Mucosa of descending colon (tissue), 3 donors: ENCODE measurements at places on chromosomes 12 and 14. TPM values are rescaled to one million over a fixed set of nuclear protein-coding genes. Genes with fewer than 3 reads are reported as not detected.

- no peak for DNase-seq
Measured at GRCh38 chr14:52153939-52154338, 85.1 kb upstream of the NID2 start.

GRCh38 chr14:104936361-104937155 lies 11.9 kb downstream of the PLD4 start:
- no peak for DNase-seq

DNA sequence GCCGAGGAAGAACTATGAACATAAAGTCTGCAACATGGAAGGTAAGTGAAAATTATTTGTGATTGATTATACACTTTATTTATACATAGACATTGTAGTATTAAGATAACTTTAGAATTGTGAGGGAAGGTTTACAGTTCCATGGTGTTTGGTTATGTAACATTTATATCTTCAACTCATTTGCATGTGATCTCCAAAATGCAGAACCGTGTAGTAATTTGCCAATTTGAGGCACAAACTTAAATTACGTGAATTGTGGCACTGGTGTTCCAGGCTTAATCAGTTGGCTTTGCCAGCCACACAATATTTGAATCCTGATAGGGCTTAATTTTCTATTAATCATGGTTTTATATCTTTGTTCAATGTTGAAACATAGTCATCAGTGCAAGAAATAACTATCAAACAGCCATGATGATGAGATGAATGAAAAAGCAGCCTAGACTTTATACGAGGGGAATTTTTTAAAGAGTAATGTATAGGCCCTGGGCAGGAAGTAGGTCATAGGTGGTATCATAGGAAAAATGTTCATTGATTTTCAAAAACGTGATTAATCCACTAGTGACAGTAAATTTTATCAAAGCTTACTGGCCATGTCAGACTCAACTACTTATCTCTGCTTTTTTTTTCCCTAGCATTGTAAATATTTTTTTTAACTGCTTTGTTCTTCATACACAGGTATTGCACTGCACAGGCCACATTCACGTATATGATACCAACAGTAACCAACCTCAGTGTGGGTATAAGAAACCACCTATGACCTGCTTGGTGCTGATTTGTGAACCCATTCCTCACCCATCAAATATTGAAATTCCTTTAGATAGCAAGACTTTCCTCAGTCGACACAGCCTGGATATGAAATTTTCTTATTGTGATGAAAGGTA lies 31.7 kb downstream of the HIF1A start:
- DNase-seq = no peak

DNA sequence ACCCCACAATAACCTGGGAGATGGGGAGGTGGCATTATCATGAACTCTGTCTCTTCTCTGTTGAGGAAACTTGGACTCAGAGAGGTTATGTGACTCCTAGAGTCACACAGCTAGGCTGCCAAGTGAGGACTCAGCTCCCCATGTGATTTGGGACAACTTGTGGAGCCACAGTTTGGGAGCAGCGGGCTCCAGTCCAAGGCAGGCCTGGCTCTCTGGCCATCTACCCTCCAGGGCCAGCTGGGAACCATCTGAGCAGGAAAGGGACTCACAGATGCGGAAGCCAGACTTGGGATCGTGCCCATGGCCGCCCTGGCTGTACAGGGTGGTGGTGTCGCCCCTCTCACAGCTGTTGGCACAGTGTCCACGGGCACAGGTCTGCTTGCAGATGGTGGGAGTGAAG lies 59.1 kb downstream of the ISCA2 start:
- DNase-seq = peak; percentile 47

- no peak for DNase-seq
Measured at GRCh38 chr12:122949816-122950675, 16.2 kb downstream of the ABCB9 start.

DNA sequence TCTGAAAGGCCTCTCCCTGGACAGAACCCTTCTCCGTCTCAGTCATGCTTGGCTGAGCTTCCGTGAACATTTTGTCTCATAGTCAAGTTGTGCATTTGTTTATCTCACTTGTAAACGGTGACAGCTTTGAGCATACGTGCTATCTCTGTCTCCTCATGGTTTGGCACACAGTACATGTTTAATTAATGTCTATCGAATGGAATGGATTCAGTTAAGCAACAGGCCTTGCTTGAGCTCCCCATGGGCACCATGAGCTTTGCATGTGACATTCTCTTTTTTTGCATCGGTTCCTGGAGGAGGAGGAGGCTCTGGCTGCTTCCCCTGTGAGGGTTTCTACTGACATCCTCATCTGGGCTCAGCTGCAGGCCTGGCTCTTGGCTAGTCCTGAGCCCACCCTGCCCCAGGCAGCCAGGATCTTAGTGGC lies 80.0 kb downstream of the PRIMA1 start:
- DNase-seq = peak; percentile 10

- no peak for DNase-seq
Measured at GRCh38 chr12:91021076-91021475, 16.3 kb upstream of the EPYC start.

DNA sequence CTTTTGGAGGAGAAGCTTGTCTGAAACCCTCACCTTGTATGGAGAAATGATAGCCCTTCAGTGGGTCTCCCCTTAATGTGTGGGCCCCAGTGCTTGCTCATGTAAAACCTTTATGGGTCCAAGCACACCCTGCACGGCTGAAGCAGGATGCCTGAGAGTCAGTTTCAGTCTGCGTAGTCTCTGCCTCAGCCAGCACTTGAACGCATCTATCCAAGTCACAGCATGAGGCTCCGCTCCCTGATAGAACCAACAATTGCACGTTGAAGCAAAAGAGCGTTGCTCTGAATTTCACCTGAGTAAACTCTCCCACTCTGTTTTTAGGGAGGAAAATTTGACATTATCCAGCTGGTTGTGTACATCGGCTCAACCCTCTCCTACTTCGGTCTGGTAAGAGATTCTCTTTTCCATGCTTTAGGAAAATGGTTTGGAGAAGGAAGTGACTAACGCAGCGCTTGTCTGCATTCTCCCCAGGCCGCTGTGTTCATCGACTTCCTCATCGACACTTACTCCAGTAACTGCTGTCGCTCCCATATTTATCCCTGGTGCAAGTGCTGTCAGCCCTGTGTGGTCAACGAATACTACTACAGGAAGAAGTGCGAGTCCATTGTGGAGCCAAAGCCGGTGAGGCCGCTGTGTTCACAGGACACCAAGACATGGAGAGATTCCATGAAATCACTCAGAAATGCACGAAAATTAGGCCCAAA lies 33.0 kb upstream of the P2RX4 start:
- DNase-seq = no peak

GRCh38 chr14:37565550-37565949 lies 29.5 kb downstream of the FOXA1 start:
- no peak for DNase-seq

- DNase-seq = no peak
Measured at GRCh38 chr12:24695657-24696329, 253.1 kb downstream of the BCAT1 start.

DNA sequence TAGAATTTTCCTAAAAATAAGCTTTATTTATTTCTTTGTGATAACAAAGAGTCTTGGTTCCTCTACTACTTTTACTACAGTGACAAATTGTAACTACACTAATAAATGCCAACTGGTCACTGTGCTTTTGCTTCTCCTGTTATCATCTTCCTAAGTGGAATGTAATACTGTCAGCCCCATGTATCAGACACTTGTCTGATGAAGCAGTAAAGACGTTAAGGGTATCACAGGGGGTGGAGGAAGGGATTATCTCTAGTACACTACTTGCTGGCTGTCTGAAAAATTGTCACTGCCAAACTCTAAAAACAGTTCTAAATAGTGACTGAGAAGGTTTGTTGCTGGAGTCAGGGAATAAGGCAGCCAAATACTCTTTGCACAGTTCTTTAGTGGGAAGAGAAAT lies 11.3 kb downstream of the ASB8 start:
- no peak for DNase-seq

GRCh38 chr12:100128512-100128908 lies 14.2 kb downstream of the BLTP3B start:
- no peak for DNase-seq

DNA sequence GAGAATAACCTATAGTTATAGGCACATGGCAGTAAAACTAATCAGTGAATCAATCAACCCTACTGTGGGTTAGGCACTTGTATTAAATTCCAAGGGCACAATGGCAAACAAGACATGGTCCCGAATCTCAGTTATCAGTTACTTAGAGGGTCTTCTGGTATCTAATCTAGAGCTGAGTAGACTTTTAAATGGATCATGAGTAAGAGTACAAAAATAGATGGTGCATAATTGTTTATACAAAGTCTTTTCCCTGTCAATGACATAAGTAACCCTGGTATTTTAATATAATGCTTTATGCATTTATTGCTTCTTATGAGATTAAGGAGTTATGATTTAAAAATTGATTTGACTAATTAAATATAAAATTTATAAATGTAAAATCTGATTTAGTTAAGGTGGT lies 23.0 kb upstream of the KCNJ8 start:
- no peak for DNase-seq

GRCh38 chr14:68787092-68787992 lies 5.5 kb downstream of the ZFP36L1 start:
- no peak for DNase-seq

- DNase-seq = no peak
Measured at GRCh38 chr14:49896966-49897365, 4.1 kb downstream of the ARF6 start.

GRCh38 chr12:10505620-10506019 lies at the start of gene EIF2S3B:
Gene EIF2S3B (plus strand): TSS chr12:10505890. CDS start chr12:10505903, 13 bp downstream.
- DNase-seq = no peak

DNA sequence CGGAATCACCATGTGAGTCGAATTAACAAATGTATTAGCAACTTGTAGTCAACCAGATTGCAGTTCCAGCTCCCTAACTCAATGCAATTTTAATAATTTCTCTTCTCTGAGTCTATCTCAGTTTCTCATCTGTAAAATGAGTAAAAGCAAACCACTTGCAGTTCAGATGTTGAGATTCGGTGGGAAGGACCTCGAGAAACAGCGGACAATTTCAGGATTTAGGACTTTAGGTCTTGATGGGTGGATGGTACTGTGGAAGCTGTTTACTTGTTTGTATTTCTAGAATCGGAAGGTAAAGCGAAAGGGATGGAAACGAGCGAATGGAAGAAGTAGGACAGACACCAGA lies 510 bp upstream of the TTC8 start:
- no peak for DNase-seq

DNA sequence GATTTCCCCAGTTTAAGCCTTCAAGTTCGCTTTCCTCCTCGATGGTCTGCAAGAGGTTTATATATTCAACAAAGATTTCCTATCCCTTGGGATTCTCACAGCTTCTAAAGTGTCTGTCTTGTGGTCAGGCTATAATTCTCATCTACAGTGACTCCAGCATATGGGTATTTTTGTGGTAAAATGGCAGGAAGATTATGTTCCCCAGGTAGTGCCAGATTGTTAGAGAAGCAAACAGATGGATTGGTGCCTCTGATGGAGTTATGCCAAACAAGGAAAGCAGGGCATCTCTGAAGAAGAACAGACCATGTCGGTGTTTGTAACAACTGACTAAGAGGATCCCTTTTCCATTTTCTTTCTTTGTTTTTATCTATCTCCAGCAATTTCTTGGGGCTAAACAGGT lies 5.5 kb upstream of the CCDC175 start:
- no peak for DNase-seq

GRCh38 chr14:24518851-24519250 lies 10.8 kb upstream of the CMA1 start:
- no peak for DNase-seq

DNA sequence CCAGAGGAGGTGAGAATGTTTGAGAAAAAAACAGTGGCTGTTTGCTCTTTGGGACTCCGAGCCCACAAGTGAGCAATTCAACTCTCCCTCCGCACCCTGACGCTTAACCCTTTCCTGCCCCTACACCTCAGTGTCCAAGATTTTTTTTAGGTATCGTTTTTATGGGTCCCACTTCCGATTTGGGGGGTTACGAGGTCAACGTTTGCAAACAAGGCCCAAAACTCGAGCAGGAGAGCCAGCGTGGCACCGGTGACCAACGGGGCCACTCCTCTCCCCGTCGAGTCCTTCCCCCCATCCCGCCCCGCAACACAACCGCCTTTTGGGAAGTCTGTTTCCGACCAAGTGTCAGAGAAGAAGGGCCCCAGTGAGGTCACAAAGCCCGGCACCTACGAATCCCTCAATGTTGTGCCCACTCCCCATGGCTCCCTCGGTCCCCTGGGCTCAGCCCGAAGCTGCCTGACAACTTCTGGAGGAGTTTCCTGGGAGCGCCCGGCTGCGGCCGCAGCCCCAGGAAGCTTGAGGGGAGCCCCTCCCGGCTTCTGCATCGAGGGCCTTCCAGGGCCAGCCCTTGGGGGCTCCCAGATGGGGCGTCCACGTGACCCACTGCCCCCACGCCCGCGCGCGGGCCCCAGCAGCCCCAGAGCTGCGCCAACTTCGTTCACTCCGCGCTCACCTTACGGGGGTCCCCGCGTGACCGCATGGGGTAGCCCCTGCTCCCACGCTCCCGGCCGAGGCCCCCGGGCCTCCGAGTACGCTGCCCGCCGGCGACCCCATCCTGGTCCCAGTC lies 1.2 kb downstream of the CDK2AP1 start:
- DNase-seq = no peak

DNA sequence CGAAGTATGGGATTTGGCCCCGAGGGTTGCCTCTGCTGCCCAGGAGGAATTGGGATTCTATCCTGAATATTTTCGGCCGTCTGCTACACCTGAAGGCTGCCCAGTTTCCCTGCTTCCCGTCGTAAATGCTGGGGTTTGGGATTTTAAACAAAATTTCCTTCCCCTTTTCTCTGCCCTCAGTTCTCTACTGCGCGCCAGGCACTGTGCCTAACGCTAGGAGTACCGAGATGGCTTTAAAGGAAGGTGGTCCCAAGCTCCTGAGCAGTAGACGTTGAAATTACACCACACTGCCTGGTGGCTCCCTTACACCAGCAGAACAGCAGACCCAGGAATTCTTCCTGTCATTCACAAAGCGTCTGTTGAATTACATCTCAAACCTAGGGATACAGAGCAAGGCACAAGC lies 566 bp upstream of the PRDM4 start:
- no peak for DNase-seq

- DNase-seq = no peak
Measured at GRCh38 chr12:58470266-58471010, 449.9 kb downstream of the LRIG3 start.

- DNase-seq = no peak
Measured at GRCh38 chr14:28707814-28708213, 58.8 kb upstream of the FOXG1 start.

GRCh38 chr12:11877869-11878780 lies 192.6 kb upstream of the BCL2L14 start:
- DNase-seq = no peak

DNA sequence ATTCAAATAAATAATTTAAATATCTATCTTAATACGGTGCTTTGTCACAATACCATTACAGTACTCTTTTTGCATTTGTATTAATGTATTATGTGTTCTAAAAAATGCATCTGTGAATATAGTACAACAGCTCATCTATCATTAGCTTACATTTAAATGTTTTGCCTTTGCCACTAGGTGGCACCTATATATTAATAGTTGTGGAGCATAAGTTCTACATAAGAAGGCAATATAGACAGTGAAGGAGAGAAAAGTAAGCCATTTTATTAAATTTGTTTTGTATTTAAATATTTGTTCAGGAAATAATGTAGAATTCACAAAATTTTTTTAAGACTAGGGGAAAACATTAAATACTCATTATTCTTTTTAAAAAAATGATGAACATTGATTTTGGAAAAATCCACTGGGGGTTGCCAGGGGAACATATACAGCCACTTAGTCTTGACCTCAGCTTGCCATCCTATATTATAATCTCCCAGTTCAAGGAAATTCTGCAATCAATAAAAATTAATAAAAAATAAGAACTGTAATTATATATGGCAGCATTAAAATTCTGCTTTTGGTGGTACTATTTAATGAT lies 9.8 kb downstream of the CCER1 start:
- DNase-seq = peak; percentile 10

Gene LMNTD1
- total RNA-seq = not detected

Gene PMEL
- 1.3 TPM for total RNA-seq

Gene PLCZ1
- not detected for total RNA-seq

Gene SLC8A3
- 1.2 TPM for total RNA-seq

Gene HOXC12
- not detected for total RNA-seq

Gene ACVRL1
- 261 TPM for total RNA-seq
